ENCODE measurements at places on chromosomes 12 and 14.

DNA sequence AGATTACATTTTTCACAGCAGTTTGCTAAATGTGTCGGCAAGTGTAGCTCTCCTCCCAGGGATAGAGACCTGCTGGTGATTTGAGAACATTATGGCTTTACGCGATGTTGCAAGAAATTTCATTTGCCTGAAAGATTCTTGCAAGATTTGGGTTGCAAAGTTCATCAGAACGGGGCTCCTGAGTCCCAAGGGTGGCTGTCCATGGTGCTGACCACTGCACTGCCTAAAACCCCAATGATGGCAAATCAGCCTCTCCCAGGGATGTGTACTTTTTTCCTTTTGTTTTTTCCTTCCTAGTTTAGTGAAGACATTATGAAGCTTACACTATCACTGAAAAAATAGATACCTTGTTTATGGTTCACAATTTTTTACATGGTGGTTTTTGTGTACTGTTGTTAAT lies 85.4 kb downstream of the WSCD2 start:
- DNase-seq, result peak; percentile 37

DNA sequence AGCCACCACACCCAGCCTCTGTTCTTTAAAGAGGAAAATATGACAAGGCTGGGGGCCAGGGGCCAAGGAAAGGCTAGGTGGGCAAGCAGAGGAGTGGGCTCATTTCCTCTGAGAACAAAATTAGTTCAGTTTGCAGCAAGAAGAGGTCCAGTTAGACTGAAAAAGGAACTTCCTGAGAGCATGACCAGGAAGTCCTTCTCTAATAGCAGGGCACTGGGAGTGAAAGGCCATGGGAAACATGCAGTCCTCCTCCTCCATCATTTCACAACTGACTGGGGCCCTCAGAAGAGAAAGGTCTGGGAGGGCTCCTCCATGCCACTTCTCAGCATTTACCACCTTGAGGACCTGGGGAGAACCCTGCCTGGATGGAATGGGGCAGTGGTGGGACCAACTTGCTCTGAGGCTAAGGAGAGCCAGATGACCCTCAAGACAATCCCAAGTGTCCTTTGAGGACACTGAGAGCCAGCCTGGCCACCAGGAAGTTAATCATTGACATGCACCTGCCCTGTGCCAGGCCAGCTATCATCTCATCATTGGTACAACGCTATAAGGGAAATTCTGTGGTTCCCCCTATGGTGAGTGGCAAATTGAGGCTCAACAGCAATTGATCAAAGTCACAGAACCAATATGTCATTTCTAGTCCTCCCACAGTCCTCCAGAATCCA lies 2.0 kb downstream of the AQP2 start:
- DNase-seq, result no peak

GRCh38 chr14:69982886-69983285 lies 103.7 kb downstream of the SMOC1 start:
- no peak for DNase-seq

- no peak for DNase-seq
Measured at GRCh38 chr12:64707362-64707761, 51.8 kb downstream of the GNS start.

GRCh38 chr14:100012478-100013327 lies 52.5 kb upstream of the EVL start:
- DNase-seq, result no peak
